ENCODE measurements at places on chromosomes 1 and 21.
A peak's percentile ranks its signal among the peaks of the same experiment; 100 is the strongest.

DNA sequence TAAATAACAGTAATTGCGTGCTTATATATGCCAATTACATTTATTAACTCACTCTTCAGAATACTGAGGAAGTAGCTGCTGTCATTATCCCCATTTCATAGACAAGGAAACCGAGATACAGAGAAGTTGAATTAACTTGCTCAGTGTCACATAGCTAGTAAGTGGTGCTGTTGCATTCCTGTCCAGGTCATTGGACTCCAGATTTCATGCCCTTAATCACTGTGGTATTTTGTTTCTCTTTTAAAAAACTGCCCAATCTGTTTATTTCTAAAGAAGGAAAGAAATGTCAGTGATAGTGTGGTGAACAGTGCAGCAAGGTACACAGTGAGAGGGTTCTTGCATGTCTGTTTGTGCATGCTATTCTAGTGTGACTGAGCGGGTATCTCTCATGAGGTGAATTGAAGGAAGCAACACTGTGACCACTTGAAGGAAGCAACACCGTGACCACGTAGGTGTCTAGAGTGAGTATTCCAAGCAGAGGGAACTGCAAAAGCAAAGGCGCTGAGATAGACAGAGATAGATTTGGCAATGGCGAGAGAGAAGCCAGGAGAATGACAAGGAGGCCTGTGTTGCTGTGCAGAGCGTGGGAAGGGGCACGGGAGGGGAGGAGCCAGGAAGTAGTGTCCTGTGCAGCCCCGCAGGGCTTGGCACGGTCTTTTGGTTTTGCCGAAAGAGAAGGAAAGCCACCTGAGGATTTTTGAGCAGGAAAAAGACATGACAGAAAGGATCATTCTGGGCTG is 95.9 kb downstream of the CAMTA1 start:
- no peak for DNase-seq

- no peak for DNase-seq
These were observed 11.2 kb downstream of the CD84 start for GRCh38 chr1:160567858-160568682.

- no peak for DNase-seq
These were observed 759 bp downstream of the SMYD3 start for GRCh38 chr1:246506367-246506673.

DNA sequence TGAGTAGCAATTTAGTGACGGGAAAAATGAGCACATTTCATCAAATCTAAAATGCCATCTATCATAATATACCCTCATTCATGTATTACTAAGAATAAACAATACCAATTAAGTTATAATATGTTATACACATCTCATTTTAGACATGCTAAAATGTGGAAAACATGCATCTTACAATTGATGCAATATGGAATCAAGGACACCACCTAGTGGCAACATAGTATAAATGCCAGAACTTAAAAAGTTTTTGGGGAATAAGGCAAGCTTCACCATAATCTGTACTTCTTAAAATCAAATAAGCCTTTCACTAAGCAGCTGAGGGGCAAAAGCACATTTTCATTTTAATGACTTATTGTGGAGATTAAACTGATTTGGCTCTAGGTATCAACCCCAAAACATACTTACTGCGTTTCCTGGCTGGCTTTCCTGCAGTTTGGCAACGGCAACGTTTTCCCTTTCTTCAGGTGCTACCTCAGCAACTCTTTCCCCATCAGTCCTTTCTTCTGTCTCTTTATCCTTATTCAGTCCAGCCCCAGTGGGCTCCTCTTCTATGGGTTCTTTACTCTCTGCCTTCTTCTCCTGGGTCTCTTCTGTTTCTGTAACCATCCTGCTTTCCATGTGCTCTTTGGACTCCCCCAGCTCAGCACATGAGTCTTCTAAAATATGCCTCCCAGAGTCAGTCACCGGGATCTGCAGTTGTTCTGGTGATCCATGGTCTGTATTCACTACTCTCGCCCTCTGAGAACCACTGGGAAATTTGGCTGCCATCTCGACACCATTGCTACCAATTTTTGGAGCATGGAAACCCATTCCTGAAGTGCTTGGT is 11.4 kb downstream of the SDE2 start:
- DNase-seq: peak; percentile 20

GRCh38 chr1:244254467-244254866 is 197.2 kb downstream of the ADSS2 start:
- DNase-seq: no peak

- DNase-seq: no peak
These were observed 254.1 kb downstream of the TRABD2B start for GRCh38 chr1:47742890-47743760.

GRCh38 chr1:64842224-64842623 is 97.3 kb downstream of the RAVER2 start:
- no peak for DNase-seq

GRCh38 chr1:84632673-84633434 is 57.4 kb downstream of the SSX2IP start:
- DNase-seq: peak; percentile 18

DNA sequence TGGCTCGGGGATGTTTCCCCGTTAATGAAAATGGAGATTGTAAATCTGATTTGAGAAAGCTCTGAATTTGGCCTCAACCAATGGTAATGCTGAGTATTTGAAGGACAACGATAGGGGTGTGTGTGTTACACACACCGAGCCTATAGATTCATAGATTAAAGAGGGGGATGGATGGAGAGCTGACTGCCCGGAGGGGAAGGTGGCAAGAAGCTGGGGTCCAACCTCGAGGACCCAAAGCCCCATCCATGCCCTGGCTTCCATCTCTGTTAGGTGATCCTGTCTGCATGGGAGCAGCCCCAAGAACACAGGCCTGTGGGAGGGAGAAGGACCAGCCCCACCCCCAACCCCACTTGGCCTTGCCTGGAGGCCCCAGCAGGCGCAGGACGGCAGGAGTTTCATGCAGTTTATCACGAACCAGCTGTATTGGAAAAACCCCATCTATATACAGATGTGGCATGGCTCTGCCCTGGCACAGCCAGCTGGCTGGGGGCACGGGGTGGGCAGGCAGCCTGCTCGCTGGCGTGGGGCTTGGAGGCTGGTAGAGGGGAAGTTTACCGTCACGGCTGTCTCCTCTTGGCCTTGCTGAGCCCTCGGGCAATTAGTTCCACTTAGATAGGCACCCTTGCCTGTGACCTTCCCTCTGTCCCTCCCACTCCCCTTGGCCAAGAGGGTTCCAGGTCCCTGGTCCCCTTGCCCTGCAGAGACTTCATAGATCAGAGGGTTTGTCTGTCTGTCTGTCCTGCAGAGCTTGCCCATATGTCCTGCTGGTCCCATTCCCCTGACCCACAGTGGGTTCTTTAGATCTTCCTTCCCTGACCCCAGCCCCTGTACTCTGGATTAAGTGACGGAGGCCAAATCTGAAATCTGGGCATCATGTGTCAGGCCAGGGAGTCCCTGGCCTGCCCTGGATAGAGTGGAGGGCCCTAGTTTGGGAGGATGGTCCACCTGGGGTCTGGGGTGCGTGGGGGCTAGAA is 3.0 kb downstream of the HSPB7 start:
- DNase-seq: no peak

All from AG04450 (cell line).